ENCODE measurements at places on chromosomes 5 and 9.

- no peak for DNase-seq
Observed at GRCh38 chr9:110742741-110743371, 74.3 kb downstream of the MUSK start.

DNA sequence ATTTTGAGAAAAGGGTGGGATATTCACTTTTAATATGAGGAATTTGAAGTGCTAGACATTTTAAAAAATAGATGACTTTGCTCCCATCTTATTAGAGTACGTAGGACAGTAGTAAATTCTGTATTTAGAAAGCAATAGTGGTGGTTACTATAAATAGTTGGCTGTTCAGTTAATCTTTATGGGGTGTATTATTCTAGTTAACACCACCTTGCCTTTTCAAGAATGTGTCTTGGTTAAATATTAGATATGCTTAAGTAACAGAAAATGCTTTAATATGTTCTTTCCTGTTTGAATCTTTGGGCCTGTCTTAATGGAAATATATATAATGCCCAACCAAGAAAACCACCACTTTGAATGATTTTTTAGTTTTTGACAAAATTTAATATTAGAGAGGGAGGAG is 608.7 kb upstream of the FAM174A start:
- no peak for DNase-seq

GRCh38 chr9:82531795-82532194 is 531.1 kb downstream of the RASEF start:
- no peak for DNase-seq

- no peak for DNase-seq
Observed at GRCh38 chr5:141914199-141914743, 9.4 kb upstream of the DELE1 start.

GRCh38 chr5:101370181-101370580 is 467.1 kb upstream of the ST8SIA4 start:
- no peak for DNase-seq

- DNase-seq = peak; percentile 80
Observed at GRCh38 chr9:131650254-131650653, 89.6 kb downstream of the RAPGEF1 start.

DNA sequence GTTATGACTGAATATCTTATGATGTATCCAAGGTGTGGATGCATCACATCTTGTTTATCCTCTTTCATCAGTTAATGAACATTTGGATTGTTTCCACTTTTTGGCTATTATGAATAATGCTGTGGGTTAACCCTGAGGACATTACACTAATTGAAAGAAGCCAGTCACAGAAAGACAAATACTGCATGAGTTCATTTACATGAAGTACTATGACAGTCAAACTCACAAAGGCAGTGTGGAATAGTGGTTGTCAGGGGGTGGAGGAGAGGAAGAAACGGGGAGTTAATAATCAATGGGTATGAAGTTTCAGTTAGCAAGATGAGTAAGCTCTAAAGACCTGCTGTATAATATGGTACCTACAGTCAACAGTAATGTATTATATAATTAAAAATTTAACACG is 409.4 kb upstream of the CTNND2 start:
- DNase-seq = no peak

DNA sequence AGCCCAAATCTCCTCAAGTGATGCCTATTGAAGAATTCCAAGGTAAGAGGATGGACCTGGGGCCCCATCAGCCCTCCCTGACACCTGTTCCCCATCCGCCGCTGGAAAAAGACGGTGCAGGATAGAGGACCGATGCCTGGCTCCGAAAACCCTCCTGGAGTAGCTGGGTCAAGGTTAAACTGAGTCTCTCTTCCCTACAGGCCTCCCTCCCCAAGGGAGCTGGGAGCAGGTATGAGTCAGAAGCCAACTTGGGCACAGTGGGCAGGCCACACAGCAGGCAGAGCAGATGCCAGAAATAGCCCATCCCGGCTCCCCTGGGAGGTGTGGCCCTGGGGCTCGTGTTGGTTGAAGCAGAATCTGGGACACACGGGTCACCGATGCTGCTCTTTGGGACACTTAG is 75.6 kb downstream of the NTNG2 start:
- DNase-seq = no peak

GRCh38 chr9:99040911-99041582 is 63.9 kb upstream of the TGFBR1 start:
- peak; percentile 60 for DNase-seq

DNA sequence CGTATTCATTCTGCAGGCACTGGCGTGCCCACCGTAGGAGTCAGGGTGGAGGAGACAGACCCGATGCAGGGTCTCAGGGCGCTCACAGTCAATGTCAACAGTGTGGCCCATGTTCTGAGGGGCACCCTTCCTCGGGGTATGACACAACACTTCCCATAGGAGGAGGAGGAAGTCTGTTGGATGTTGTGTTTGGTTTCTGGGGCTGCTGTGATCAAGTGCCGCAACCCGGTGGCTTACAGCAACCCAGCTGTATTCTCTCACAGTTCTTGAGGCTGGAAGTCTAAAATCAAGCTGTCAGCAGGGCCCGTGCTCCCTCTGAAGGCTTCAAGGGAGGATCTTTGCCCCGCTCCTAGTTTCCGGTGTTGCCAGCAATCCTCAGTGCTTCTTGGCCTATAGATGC is 5.6 kb upstream of the HNRNPAB start:
- DNase-seq = no peak

DNA sequence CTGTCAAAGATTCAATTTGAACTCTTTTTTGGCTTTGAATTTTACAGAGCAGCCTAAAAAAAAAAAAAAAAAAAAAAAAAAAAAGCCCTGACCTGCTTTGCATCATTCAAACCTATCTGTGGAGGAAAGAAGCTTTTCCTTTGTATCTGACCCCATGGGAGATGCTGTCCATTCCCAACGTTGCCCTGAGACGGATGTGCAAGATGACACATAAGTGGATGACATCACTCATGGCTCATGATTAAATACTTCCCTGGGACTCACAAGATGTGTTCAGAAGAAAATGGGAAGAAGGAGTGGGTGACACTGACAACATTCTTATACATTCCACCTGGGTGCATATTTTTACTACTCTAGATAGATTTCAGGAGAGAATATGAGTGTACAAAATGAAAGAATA is 245.7 kb upstream of the ELAVL2 start:
- DNase-seq = peak; percentile 33

DNA sequence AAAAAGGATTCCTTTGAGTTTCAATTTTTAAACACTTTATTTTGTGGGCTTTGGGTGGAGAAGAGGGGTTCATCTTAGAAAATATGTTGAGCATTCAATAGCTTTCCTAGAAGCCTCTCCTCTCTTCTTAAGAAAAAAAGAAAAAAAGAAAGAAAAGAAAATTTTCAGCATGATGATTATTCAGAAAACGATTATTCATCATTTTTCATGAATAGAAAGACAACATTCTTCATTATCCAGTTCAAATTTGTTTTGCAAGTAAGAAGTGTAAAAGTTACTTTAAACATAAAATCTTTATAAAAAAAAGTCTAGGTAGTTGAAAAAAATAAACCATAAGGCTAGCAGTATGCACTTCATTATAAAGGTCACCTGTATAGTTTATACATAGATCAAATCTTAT is 636.5 kb downstream of the IRX1 start:
- DNase-seq = no peak

- no peak for DNase-seq
Observed at GRCh38 chr9:2270565-2270964, 255.4 kb downstream of the SMARCA2 start.

- no peak for DNase-seq
Observed at GRCh38 chr9:137454597-137455358, 4.4 kb downstream of the NSMF start.

DNA sequence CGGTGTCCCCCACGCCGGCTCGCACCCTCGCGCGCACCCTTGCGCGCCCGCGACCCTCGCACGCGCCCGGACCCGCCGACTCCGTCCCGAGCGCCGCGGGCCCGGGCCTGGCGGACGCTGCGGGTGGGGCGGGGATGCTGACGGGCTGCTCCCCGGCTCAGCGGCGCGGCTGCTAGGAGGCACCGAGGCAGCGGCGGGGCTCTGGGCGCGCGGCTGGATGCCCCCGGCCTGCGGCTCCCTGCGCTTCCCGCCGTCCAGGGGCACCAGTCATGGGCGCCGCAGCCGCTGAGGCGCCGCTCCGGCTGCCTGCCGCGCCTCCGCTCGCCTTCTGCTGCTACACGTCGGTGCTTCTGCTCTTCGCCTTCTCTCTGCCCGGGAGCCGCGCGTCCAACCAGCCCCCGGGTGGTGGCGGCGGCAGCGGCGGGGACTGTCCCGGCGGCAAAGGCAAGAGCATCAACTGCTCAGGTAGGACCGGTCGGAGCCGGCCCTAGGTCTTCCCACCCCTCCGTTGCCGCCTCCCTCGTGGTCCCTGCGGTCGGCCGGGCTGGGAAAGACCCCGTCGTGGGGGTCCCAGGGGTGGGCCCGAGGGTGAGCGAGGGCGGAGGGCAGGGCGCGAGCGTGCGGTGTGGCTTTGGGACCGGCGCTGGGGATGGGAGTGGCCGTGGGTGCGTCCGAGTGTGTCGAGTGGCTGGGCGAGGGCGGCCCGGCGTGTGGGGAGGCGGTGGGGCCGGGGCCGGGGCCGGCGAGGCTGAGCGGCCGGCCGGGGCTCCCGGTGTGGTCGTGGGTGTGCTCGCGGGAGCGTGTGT is 530 bp downstream of the TMEFF1 start:
- no peak for DNase-seq

- no peak for DNase-seq
Observed at GRCh38 chr5:151014680-151015343, 5.6 kb upstream of the GPX3 start.

Data from HS-5 (cell line).